ENCODE measurements at places on chromosomes 4 and X.

DNA sequence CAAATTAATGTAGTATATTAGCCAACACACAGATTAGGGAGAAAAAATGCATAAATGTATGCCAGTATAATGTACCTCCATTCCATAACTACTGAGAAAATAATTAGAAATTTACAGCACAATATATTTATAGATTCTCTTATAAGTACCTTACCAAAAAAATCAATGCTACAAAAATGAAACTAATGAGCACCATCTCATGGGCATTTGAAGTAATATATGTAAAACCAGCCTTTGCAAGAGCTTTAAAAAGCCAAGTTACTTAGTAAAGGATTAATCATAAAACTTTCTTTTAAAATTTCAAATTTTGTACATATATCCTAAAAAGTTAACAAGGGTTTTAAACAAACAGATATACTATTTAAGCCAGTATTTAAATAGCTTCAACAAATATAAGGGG is 43.2 kb downstream of the LRBA start:
- DNase-seq = no peak

- peak; percentile 33 for DNase-seq
Observed at GRCh38 chr4:40306976-40307375, 28.2 kb upstream of the CHRNA9 start.

DNA sequence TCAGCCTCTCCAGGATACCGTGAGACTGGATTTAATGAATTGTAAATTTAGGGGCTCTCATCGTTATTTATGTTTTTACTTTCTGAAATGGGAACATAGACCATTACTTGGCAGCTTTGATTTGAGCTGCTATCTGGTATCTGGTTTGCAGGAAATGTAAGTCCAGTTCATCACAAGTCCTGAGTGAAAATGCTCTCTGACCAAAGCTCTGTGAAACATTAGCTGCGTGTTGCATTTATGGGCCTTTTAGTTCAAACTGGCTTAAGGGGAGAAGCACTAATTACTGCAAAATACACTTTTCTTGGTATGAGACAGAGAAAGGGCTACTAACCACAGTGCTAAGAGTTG is 420 bp downstream of the CC2D2A start:
- DNase-seq = no peak

GRCh38 chrX:70754169-70754848 is 154.2 kb downstream of the TEX11 start:
- no peak for DNase-seq

GRCh38 chr4:17635056-17635455 is 20.6 kb downstream of the MED28 start:
- DNase-seq = no peak

- DNase-seq = no peak
Observed at GRCh38 chr4:39597695-39598381, 40.8 kb downstream of the SMIM14 start.

DNA sequence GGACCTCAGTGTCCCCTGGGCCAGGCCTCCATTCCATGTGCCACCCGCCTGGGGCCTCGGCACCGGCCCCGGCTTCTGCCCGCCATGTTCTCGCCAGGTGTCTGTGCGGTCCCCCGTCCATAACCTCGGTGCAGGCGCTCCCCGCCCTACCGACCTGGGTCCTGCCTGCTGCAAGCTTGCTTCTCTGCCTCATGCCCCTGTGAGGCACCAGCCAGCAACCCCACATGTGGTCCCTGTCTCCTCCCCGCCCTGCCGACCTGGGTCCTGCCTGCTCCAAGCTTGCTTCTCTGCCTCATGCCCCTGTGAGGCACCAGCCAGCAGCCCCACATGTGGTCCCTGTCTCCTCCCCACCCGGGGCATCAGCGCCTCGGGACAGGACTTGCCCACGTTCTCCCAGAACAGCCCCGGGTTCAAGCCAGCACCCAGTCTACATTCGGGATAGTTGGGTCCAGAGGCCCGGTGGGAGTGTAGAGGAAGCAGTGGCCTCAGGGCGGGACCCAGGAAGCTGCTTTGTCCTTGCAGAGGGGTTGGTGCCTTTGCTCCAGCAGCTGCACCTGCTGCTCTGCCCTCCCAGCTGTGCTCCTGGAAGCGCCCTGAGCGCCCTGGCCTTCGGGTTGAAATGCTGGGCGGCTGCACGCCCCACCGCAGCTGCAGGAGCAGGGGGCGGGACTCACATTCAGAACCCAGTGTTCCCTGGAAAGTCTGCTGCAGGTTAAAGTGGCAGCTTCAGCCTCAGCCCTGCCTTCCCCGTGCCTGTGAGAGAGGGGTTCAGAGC is 20.1 kb upstream of the UVSSA start:
- no peak for DNase-seq

GRCh38 chrX:39440799-39441284 is 639.6 kb downstream of the MID1IP1 start:
- DNase-seq = no peak

GRCh38 chr4:2825740-2826139 is 17.9 kb upstream of the ADD1 start:
- DNase-seq = no peak

- no peak for DNase-seq
Observed at GRCh38 chrX:26845056-26845455, 618.1 kb downstream of the PPP4R3C start.

- no peak for DNase-seq
Observed at GRCh38 chr4:56723659-56724230, 42.6 kb upstream of the HOPX start.

DNA sequence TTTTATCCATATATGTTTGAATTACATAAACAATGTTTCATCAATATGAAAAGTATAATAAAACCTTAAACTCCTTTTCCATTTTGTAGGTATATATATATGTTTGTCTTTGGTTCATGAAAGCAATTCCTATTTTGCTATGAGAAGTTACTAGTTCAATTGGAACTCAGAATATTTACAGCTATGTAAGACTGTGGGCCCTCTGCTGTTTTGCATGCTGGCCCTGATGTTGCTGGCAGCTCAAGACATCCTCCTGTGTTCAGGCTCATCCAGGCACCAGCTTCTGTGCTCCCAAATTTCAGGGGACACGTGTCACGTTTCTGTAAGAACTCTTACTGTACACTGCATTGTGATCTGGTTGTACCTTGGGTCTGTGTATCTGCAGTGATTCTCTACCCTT is 38.7 kb upstream of the OTUD4 start:
- DNase-seq = no peak

GRCh38 chrX:24117258-24117657 is 32.3 kb upstream of the ZFX start:
- no peak for DNase-seq

- DNase-seq = no peak
Observed at GRCh38 chr4:42678512-42678911, 21.6 kb upstream of the ATP8A1 start.

DNA sequence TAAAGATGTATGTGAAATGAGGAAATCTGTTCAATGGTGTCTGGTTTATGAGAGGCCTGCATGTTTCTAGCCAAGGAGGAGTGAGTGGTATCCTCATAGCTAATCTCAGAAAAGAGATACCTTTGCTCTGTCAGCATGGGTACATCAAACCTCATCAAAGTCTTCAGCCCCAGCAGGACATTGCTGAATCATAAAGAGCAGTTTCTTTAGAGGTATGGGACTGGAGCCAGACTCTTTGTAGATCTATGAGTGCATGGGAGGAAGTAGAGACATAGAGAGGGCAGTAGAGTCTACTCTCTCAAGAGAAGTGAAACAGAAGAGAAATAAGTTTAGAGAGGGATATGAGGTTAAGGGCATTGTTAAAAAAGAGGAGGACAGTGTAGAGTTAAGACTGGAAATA is 1950.9 kb downstream of the ARAP2 start:
- DNase-seq = no peak

GRCh38 chr4:1200425-1201035 is 28.1 kb upstream of the SPON2 start:
- peak; percentile 39 for DNase-seq

DNA sequence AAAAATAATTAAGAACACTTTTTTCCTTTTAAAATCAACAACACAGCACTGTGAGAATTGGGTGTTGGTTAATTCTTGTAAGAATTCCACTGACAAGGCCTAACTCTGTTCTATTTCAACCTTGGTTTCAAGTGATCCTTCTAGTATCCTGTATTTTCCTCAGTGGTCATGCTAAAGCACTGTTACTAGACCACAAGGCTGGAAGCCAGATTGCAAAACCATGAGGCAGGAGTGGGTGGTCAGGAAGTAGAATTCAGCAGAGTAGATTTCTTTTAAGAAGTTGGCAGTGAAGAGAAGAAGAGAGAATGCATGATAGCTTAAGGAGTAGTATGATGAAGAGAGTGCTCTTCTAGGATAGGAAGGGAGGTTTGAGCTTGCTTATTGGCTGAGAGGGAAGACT is 71.6 kb upstream of the LEF1 start:
- DNase-seq = no peak

DNA sequence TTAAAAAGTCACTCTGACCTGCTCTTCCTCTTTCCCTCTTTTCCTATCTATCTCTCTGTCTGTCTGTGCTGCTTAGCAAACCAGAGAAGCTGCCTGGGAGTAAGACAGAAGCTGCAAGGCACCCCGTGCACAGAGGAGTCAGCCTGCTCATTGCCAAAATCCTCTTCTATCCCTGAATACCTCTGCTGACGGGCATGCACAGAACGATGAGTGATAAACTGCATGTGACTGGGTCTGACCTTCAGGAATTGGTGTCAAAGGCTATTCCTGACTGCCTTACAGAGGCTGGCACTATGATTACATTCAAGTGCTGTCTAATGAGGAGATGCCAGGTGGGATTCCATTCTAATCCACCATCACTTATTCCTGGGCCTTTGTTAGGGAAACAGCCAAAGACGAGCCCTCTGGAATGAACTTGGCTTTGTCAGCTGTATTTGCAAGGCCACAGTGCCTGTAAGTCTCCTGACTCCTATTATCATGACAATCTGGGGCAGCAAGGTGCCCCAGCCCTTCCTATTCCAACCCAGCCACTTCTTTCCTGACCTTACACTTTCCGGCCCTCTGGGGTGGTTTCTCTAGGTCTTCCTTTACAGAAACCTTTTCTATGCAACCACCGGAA is 45.4 kb upstream of the CTAG2 start:
- no peak for DNase-seq

GRCh38 chr4:7147261-7147660 is 45.1 kb upstream of the SORCS2 start:
- DNase-seq = no peak

DNA sequence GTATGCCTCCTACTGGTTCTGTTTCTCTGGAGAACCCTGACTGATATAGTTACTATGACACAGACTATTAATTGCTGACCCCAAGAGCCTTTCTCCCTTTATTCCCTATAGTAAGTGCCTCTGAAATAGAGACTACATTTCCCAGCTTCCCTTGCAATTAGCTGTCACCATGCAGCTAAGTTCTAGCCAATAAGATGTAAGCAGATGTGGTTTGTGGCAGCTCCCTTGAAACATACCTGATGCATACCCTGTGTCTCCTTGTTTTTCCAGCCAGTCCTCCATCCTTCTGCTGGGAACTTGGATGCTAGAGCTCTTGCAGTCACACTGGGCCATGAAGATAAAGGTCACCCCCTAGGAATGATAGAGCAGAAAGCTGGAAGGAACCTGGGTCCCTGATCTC is 9.7 kb upstream of the TMEM165 start:
- no peak for DNase-seq

- no peak for DNase-seq
Observed at GRCh38 chr4:100174985-100175383, 15.3 kb downstream of the DDIT4L start.

DNA sequence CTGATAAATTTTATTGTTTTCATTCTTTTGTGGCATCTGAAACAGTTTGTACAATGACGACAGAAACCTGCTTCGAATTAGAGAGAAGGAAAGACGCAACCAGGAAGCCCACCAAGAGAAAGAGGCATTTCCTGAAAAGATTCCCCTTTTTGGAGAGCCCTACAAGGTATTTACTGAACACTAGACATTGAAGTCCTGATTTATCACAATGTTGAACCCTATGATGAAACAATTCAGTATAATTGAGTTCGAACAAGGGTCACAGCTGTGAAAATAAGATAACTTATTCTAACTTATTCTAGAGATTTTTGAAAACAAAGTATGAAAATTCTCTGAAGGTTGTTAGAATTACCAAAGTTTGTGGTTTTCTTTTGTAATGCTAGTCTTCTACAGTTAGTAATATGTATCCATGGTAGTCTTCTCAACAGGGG is 111.3 kb downstream of the AFF1 start:
- DNase-seq = no peak

- DNase-seq = peak; percentile 55
Observed at GRCh38 chr4:184648313-184649025, 778 bp downstream of the CASP3 start.

DNA sequence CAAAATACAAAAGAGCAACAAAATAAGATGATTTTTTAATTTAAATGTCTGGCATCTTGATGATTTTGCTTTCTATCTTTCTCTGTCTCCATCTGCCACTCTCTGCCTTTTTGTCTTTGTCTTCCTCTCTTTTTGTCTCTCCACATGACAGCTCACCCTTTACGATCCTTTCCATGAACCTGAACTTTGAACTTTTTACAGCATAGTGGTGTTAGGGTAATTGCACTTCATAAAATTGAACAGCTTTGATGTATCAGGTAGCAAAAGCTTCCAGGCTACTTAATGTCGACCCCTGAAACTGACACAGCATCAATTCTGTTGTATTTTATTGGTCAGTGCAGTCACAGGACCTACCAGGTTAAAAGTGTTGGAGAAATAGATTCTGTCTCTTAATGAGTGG is 1517.0 kb downstream of the ADGRL3 start:
- no peak for DNase-seq

- no peak for DNase-seq
Observed at GRCh38 chr4:155143512-155143911, 64.9 kb upstream of the NPY2R start.

DNA sequence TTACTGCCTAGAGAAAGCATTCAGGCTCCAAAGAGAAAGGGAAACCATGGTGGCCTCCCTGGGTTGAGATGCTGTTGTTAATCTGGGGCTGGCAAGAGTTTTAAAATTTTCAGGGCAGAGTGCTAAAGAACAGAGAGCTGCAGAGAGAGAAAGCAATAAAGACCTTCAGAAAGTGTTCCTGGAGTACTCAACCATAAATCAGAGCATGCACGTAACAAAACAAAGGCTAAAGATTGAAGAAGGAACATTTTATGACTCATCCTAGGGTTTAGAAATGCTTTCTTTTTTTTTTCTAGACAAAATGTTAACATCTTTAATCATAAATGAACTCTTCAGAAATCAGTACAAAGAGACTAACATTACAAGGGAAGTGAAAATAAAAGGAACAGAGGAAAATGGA is 562.3 kb upstream of the NDST4 start:
- DNase-seq = no peak

DNA sequence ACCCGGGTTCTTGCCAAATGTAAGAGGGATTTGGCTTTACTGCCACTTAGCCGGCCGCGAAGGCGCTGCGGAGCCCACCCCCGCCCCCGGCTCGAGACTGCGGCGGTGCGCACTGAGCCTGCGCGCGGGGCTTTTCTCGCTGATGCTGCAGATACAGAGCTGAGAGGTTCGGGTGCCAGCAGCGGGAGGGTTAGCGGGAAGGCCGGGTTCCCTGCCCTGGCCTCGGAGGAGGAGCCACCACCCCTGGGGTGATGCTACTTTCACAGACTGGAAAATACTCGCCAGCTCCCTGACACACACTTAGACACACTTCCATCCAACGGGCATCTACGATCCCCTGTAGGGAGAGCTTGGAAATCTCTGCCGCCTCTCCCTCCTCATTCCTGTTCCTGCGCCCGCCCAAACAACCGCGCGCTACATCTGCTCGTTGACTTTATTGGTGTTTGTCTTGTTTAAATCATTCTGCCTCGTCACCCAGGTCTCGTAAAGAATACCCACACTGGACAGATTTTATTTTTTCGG is 2.1 kb upstream of the PCDH7 start:
- DNase-seq = no peak

- no peak for DNase-seq
Observed at GRCh38 chrX:55107911-55108310, 19.1 kb downstream of the PAGE2 start.

- no peak for DNase-seq
Observed at GRCh38 chrX:66176134-66176533, 12.1 kb downstream of the HEPH start.

All from CD4-positive, alpha-beta T cell treated with Interleukin-6 for 4 hours (primary cell).